ENCODE measurements at places on chromosomes 16 and 17.

- DNase-seq, result no peak
Observed at GRCh38 chr16:67412294-67412693, 4.0 kb downstream of the ZDHHC1 start.

- DNase-seq, result peak; percentile 75
Observed at GRCh38 chr16:68445458-68445857, 2.9 kb downstream of the SMPD3 start.

DNA sequence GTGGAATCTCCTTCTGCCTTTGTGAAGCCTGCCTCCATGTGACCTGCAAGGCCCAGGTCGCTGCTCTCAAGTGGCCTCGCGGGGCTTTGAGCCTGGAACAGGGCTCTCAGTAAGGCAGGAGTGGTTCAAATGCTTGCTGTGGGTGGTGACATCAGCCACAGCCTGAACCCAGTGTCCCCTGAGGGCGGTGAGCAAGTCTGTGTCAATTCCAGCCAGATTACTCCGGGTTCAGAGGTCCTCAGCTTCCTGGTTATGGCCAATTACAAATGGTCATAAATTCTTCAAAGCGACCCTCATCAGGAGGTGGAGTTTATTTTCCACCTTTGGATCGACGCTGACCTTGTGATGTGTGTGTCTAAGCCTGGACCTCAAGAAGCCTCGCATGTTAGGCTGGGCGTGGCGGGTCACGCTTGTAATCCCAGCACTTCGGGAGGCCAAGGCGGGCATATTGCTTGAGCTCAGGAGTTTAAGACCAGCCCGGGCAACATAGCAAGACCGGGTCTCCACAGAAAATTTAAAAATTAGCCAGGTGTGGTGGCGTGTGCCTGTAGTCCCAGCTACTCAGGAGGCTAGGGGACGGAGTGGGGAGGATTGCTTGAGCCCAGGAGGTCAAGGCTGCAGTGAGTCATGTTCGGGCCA is 17.3 kb downstream of the LGALS3BP start:
- DNase-seq, result peak; percentile 68

GRCh38 chr17:77140878-77141767 is at the start of gene SEC14L1:
SEC14L1 (plus strand) TSS chr17:77140969; CDS start chr17:77143597, 2,628 bp downstream.
- DNase-seq, result peak; percentile 55

- no peak for DNase-seq
Observed at GRCh38 chr17:2259769-2260536, 43.6 kb downstream of the SMG6 start.

- DNase-seq, result no peak
Observed at GRCh38 chr16:82767198-82767597, 140.4 kb downstream of the CDH13 start.

Data from mucosa of descending colon (tissue), 3 donors.